ENCODE measurements at places on chromosomes 12 and 14.

GRCh38 chr14:98926146-98926545 lies 345.9 kb downstream of the BCL11B start:
- DNase-seq = no peak

DNA sequence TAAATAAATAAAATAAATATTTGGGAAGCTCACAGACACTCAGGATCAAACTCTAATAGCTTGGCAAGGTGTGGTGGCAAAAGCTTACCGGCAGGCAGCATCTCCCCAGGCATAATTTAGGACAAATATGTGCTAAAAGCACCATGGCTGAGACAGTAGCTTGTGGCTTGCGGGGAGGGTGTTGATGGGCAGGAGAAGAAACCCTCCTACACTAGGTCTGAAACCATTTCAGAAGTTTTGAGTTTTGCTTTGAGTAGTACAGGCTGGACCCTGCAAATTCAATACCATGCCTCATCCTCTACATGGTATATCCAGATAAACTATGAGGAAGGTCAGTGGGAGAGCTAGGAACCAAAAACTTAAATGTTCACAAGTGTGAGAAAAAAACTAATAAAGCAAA lies 33.1 kb downstream of the MAP3K9 start:
- DNase-seq = no peak

DNA sequence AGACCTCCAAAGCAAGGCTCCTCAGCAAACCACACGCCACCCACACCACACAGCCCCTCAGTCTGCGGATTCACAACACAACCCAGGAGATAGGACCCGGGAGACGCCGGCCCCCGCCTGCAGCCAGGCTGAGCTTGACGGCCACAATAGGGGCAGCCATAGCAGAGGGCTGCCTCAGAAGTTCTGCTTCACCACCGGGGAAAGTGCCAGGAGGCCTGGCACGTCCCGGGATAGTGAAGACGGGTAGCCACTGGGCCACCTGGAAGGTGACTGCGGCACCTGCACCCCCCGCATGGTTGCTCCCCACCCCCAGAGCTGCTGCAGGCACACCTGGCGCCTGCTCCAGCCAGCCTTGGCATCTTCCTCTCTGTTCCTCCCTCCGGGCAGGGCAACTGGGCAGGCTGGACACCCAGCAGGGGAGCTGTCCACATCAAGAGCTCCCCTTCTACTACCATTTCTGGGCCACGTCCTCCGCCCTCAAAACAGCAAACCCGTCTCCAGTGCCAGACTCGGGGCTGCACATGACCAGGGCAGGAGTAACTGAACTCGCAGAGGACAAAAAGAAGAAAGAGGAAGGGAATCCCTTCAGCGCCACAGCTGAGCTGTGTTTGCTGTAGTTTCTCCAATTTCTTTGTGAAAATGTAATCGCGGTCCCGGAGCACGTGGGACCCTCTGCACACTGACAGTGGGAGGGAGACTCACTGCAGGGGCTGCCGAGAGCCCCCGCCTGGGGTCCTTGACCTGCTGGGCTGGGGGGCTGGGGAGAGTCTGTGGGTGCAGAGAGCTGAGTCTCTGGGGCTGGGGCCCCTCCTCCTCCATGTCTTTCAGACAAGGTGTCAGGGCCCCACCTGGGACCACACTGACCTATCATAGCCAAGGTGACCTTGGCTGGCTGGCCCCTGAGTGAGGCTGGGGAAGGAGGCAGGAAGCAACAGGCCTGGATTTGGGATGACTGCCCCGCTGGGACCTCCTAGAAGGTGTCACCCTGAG lies 74.2 kb upstream of the C14orf180 start:
- no peak for DNase-seq

DNA sequence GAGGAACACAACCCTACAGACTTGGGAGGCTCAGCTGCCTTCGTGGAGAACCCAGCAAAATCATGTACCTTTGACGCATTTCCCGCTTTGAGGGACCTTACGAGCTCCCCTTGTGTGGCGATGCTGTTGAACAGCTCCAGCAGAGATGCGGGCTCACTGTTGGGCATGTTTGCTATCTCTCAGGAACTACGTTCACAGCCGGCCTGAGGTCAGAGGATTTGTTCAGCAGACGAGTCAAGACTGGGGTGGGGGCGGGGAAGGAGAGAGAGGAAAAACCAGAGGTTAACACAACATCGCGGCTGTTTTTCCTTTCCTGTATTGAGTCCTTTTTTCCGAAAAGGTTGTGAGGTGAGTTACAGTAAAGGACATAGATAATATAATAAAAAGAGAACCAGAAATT lies 45.9 kb downstream of the SLC25A47 start:
- no peak for DNase-seq

GRCh38 chr14:99565383-99565782 lies 38.6 kb downstream of the CCDC85C start:
- no peak for DNase-seq

DNA sequence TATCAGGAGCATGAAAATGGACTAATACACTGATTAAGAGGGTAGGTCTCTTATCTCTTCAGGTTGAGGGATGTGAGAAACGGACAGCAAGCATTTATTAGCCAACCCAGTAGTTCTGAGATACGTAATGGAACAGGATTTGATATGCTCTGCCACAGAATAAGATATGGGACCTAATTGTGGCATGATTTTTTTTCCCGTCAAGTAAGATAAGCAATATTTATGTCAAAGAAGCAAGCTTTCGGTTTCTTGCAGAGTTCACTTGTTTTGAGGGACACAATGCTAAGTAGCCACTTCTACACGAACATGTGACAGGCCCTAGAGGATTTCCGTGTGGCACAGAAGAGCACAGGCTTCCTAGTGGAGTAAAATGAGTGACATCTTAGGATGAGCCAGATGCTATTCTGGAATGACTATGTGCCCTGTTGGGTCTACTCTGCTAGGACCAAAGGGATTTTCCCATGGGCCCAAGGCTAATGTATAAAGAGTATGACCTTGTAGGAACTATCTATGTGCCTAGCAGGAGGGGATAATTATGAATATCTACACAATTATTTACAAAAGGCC lies 57.9 kb downstream of the SLC38A1 start:
- no peak for DNase-seq

GRCh38 chr12:2578772-2579171 lies 216.0 kb upstream of the FKBP4 start:
- no peak for DNase-seq

- DNase-seq = no peak
Measured at GRCh38 chr14:58177125-58177524, 22.8 kb upstream of the ACTR10 start.

GRCh38 chr14:91396959-91397815 lies 20.4 kb downstream of the CCDC88C start:
- DNase-seq = no peak

- no peak for DNase-seq
Measured at GRCh38 chr14:28468191-28469151, 298.1 kb upstream of the FOXG1 start.
